Renal cortex interstitium (tissue), 15 donors: ENCODE measurements at places on chromosomes 1 and 21.

GRCh38 chr1:109894823-109895719, 15.6 kb upstream of the CSF1 start:
- DNase-seq: no peak

DNA sequence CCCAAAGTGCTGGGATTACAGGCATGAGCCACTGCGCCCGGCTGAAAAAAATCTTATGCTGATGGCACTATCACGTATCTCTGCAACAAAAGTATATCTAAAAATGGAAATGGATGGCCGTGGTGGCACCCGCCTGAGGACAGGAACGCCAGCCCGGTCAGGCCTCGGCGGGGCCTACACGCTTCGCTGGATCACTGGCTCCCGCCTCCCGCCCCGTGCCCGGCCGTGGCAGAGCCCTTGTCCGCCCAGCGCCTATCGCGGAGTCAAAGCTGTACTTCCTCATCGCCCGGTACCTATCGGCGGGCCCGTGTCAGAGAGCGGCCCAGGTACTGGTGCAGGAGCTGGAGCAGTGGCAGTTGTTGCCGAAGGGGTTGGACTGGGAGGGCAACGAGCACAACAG, 28.8 kb upstream of the PDPN start:
- no peak for DNase-seq

- no peak for DNase-seq
Measured at GRCh38 chr1:56152635-56153034, 426.7 kb downstream of the PLPP3 start.

GRCh38 chr1:183945428-183946319, 91.9 kb downstream of the COLGALT2 start:
- DNase-seq: no peak

GRCh38 chr1:224433041-224433691, 1.4 kb downstream of the WDR26 start:
- no peak for DNase-seq

DNA sequence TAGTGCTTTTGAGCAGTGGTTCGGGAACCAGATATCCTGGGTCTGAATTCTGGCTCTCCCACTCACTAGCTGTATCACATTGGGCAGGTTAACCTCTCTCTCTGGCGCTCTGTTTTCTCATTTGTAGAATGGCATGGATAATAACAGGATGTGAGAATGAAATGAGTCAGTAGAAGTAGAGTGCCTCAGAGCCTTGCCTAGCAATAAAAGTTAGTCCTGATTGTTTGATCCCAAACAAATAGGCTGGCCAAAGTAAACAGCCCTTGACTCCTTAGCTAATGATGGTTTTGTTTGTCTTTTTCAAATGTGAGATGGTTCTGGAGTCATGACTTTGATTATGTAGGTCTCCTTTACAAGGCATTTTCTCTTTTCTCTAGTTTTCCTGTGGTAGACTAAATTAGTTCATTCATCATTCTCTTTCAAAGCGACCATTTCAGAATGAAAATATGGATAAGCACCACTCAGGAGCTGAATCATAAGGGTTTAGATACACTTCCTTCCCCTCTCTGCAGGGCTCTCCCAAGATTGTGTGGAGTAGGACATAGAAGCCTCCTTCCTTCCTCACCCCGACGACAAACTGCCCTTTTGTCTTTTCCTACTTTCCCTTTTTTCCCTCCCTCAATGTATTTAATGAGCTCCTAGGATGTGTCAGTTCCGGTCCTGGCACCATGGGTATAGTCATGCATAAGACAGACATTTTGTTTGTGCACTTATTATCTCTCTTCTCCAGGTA, 23.1 kb downstream of the KIAA0040 start:
- DNase-seq: no peak

GRCh38 chr1:26278724-26279455, 996 bp upstream of the SH3BGRL3 start:
- DNase-seq: no peak

DNA sequence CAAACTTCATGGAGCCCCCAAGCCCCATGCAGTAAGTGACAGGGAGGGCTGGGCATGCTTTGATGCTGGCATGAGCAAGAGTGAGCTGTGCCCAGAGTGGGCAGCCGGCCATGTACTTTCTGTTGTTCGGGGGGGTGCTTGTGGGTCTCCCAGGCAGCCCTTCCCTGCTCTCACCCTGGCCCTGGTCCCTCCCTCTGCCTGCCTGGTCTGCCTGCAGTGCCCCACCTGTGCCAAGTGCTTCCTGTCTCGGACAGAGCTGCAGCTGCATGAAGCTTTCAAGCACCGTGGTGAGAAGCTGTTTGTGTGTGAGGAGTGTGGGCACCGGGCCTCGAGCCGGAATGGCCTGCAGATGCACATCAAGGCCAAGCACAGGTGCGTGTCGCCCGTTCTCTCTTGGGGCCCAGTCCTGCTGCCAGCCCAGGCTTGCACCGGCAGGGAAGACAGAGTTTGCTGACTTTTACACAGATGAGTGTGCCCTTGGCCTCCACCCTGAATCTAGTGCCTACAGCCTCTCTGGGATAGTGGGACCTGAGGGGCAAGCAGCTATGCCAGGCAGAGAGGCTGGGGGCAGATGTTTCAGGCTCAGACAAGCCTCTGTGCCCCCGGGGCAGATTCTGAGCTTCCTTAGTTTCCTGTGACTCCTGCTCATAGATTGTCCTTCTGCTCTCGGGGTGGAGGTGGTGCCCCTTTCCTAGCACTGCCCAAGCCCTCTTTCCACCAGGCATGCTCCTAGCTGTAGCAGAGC, 7.6 kb downstream of the ZBTB48 start:
- DNase-seq: no peak
